ENCODE measurements at places on chromosomes 3 and 15. TPM values are rescaled to one million over a fixed set of nuclear protein-coding genes. Genes with fewer than 3 reads are reported as not detected.

ABI3BP gene
- 1.8 TPM for total RNA-seq

NEK10 gene
- total RNA-seq = 58.8 TPM

KLHL18 gene
- 40.1 TPM for total RNA-seq

GPR87 gene
- not detected for total RNA-seq

SLC15A2 gene
- 29.5 TPM for total RNA-seq

SSUH2 gene
- 0.69 TPM for total RNA-seq

SAXO2 gene
- 14.8 TPM for total RNA-seq
